Effector CD4-positive, alpha-beta T cell (primary cell): ENCODE measurements at places on chromosomes 3 and 15.

DNA sequence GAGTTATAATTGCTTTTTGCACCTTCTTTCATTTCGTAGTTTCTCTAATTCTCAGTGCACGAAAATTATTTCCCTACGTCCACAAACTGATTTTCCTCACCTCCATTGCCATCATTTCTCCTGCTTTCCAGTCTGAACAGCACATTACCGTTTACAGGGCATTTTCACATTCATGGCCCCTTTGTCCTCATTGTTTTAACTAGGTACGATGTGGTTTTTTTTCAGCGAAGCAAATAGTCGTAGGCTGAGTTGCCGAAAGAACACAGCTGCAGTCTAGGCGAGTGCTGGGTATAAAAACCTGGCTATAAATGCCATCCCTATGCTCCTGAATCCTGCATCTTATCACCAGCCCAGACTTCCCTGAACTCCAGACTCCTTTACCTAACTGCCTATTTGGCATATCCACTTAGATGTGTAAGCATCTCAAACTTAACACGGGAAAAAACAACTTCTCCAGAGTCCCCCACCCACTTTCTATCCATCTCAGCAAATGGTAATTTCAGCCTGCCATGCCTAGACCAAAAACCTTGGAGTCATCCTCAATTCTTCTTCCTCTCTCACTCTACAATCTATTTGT is 691 bp upstream of the FSIP1 start:
- DNase-seq = no peak

DNA sequence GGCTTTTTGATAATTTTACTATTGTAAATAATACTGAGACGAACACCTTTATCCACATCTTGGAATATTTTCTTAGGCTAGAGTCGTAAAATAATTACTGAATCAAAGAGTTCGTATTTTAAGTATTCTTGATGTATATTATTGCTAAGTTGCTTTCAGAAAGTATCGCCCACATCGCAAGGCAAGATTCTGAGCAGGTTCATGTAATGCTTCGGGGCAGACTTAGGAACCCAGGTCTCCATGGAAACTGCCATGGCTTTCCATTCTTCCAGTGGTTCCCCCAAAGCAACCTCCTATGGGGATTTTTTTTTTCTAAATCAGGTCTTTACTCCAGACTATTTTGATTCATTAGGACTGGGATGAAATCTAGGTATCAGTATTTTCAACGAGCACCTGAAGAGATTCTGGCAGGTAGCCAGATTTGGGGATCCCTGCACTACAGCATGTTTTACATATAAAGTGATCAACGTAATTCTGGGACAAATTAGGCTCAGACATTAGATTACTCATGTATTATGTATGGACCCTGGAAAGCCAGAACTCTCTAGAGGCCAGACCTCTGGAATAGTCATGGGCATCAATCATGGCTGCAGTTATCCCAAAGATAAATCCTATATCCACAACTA is 86.5 kb downstream of the B3GNT5 start:
- no peak for DNase-seq

GRCh38 chr15:79233236-79233635 is 49.3 kb upstream of the ANKRD34C start:
- DNase-seq = no peak

DNA sequence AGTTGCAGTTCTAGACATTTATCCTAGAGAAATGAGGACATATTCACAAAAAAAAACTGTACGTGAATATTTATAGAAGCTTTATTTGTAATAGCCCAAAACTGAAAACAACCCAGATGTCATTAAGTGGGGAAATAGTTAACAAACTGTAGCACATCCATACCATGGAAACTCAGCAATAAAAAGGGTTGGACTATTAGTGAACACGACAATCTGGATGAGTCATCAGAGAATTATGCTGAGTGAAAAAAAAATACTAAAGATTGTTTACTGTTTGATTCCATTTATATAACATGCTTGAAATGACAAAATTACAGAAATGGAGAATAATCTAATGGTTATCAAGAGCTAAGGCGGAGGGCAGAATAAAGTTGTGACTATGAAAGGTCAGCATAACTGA is 59.5 kb downstream of the CPA3 start:
- no peak for DNase-seq

DNA sequence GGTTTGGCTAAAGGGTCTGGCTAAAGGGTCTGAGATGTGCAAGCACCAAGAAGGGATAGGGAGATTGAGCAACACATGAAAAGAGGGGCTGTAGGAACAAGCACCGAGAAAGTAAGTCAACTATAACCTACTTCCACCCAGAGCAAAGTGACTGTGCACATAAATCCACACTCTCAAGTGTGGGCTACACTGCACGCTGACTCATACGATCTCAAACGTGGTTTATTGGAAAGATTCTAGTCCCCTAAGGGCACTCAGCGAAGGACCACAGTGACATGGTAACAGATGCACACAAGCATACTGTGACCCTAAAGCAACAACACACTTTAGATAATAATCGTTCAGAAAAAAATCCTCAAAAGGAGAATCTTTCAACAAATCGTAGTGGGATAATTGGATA is 48.0 kb downstream of the EHHADH start:
- no peak for DNase-seq

DNA sequence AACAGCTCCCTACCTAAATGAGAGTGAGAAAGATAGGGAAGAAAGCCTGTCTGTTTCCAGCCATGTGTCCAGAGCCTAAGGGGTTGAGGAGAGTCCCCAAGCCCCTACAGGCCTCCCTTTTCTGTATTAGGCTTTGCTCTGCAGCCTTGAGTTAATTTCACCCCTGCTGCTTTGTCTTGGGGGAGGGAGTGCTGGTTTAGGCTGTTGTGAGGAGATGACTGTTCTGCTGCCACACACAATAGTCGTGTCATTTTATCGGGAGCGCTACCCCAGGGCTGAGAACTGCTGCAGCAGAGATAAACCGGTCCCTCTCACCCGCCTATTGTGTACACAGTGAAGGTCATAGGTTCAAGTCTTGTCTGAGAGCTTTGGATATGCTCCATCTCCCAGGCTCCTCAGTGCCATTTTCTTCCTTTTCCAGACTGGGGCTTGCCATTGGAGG is 1.4 kb downstream of the ZNF609 start:
- DNase-seq = no peak

DNA sequence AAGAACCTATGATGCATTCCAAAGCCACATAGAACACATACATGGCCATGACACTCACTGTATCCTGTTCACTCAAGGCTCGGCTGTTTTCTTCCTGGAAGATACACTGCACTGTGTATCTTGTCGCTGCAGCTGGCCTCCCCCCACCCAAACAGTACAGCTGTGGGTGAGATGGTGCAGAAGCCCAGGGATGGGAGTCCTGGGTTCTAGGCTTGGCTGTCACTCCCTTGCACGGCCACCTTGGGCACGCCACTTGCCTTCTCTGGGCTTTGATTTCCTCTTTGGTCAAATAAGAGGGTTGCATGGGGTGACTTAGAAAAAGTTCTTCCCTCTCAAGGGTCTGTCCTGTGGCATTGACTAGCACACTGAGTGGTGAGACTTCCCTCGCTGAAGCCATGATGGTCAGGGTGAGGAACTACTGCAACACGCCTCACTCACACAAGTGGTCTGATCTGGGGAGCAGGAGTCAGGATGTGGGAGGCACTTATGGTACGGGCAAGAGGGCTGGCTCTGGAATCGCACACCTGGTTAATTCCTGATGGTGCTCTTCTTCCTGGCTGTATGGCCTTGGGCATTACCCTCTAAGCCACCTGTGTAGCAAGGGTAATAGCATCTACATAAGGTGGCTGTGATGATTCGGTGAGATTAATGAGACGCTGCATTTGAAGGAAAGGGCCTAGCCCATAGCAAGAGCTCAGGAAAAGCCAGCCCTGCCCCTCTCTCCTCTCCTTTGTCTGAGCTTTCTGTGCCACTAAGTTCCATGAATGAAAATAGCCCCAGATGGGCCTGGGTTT is 44.0 kb downstream of the ANP32A start:
- no peak for DNase-seq

DNA sequence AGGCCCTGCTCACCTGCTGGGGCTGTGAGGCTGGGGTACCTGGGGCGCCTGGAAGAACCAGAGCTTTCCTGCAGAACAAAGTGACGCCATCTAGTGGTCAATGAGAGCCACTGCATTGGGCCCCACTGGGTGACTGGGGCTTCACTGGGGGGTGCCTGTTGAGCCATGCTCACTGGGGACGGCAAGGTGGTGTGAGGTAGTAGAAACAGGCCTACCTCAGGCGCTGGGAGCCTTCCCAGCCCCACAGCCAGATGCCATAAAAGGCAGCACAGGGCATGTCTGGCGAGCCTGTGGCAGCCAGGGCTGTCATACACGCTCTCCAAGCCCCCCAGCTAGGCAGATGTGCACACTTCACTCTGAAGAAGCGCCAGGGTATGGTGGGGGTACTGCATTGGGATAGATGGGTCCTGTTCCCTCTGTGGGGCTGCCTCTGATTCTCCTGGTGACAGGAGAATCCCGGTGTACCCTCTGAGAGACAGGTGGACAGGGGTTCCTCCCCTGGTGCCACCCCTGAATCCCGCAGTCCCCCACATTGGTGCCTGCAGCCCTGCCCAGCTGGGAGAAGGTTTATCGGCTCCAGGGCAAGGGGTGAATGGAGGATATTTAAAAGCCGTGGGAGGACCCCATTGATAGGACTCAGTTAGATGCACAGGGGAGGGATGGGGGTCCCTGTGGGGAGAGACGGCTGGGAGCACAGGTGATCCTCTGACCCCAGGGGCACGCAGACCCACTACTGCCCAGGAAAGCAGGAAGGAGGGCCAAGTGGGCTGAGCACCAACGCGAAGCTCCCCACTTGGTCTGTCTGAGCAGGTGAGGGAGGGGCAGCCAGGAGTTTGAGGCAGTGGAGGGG is 178.8 kb downstream of the NSMCE3 start:
- peak; percentile 15 for DNase-seq

GRCh38 chr3:150454085-150454484 is 46.0 kb downstream of the TSC22D2 start:
- DNase-seq = no peak

DNA sequence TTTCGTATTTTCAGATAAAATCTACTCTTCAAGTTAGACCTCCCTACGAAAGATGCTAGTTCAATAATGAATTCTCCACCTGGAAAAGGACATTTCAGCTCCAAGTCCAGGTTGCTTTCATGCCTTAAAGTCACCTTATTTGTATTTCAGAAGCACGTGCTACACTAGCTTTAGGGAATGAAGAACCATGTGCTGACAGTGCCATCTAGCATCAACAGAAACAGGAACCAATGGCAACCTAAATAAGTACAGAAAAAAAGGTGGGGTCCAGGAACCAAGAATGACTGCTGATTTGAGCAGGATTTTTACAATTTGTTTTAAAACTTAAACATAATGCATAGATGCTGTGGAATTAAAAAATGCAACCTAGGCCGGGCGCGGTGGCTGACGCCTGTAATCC is 77.6 kb upstream of the SNRPN start:
- DNase-seq = no peak

- DNase-seq = no peak
Observed at GRCh38 chr15:87672309-87673288, 583.9 kb downstream of the NTRK3 start.

GRCh38 chr3:108004647-108005046 is 86.2 kb downstream of the CD47 start:
- no peak for DNase-seq

- no peak for DNase-seq
Observed at GRCh38 chr3:189790658-189791057, 159.5 kb downstream of the TP63 start.

GRCh38 chr3:140290105-140290504 is 355.1 kb downstream of the CLSTN2 start:
- no peak for DNase-seq

DNA sequence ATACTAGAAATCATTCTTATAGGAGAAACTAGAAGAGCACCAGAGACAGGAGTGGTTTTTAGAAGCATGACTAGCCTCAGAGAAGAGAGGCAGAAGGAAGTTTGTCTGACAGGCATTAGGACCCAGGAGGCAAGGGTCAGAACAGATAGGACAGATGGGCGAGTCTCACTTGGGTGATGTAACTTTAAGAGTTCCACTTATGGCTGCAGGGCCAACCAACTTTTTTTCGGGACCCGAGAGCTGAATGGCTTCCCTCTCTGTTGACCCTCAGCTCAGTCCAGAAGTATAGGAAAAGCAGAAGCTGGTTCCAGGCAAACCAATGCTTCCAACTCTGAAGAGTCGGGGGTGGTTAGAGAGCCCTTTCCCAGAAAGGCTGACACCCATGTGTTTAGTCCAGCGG is 136.6 kb upstream of the SETMAR start:
- no peak for DNase-seq

DNA sequence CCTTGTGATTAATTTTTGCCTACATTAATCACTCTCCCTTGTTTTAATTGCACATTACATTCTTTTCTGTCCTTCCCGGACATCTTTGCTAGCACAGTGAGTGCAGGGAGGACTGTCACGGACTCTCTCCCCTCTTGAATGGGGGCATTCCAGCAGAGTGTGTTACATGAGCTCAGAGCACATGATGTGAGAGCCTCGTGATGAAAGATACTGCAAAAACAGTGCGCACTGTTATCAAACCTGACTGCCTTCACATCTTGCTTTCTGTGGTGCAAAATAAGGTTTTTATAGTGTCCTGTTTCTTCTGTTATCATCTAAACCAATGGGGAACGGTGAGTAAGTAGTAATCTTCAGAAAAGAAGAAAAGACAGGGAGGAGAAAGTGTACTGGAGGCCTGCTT is 167.5 kb downstream of the PGPEP1L start:
- DNase-seq = no peak

GRCh38 chr15:53837263-53837662 is 77.8 kb upstream of the WDR72 start:
- no peak for DNase-seq

- DNase-seq = no peak
Observed at GRCh38 chr15:58010983-58011382, 54.5 kb downstream of the ALDH1A2 start.

GRCh38 chr3:68958932-68959331 is 26.6 kb upstream of the TAFA4 start:
- DNase-seq = no peak

- no peak for DNase-seq
Observed at GRCh38 chr3:17752876-17753631, 10.6 kb upstream of the TBC1D5 start.

DNA sequence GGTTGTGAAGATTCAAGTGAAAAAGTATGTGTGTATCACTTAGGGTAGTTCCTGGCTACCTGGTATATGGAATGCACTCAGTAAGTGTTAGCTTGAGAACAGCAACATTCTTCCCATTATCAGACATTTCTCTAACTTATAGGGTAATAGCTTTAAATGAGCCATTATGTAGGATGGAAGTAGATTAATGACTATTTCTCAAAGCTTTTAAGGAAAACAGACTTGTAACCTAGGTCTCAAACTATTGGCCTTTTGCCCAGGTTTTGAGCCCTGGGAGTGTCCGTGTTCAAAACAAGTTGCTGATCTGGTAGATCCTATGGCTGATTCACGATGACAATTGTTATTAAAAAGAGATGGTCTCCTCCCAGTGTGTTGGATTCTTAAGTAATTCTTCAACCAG is 129.1 kb upstream of the UMPS start:
- no peak for DNase-seq

- DNase-seq = no peak
Observed at GRCh38 chr3:98735761-98736269, 27.3 kb upstream of the ST3GAL6 start.
